Iris pigment epithelial cell (primary cell): ENCODE measurements at places on chromosomes 5 and 9.

- DNase-seq: no peak
Measured at GRCh38 chr5:147092044-147092443, 142.8 kb upstream of the STK32A start.

DNA sequence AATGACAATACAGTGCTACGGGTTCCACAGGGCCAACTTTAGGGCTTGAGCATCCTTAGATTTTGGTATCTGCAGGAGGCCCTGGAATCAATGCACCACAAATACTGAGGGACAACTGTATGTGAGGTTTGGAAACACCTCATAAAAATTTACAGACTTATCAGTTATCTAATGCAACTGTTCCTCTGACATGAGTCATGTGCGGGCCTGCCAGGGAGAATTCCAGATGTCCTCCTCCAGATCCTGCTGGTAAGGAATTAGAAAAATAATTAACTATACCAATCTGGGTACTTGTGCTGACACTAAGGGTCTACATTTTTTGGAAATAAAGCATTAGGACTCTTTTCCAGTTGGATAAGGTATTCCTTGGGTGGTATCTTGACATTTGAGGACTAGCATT, 333.3 kb downstream of the ARRDC3 start:
- DNase-seq: peak; percentile 70

- DNase-seq: no peak
Measured at GRCh38 chr5:149340920-149341319, 4.4 kb upstream of the GRPEL2 start.

GRCh38 chr9:38319496-38320173, 72.9 kb upstream of the ALDH1B1 start:
- DNase-seq: no peak

DNA sequence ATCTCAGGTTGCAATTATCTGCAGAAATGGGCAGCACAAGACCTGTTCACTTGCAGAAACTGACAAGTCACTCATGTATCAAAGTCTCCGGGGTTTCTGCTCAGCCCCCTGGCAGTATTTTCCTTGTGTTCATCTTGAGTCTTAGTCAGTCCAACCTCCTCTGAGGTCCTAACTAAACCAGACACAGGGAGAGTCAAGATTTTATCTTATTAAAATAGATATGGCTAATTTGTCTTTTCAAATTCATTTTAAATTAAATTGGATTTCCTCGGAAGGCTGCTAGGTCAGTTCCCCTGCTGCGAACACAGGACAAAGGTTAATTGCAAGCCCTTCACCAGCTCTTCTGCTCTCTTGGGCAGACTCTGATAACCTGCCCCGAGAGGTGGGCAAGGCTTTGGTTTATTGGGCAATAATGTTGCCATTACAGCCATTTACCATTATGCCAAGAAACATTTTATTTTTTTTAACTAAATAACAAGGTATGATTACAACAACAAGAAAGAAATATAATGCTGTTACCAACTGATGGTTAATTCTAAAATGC, 103.5 kb downstream of the MAPKAP1 start:
- no peak for DNase-seq

DNA sequence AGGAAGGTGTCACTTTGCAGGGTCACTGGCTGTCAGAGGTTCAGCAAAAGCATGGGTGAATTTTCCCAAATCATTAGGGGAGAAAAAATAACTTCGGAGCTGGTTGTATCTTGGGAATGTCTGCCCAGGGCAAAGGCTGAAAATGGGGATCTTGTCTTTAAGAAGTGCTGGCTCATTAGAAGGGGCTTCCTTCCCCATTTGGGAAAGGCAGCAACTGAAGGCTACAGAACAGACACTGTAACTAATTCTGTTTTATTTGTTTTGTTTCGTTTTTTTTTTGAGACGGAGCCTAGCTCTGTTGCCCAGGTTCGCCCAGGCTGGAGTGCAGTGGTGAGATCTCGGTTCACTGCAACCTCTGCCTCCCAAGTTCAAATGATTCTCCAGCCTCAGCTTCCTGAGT, 70.3 kb upstream of the PCA3 start:
- DNase-seq: no peak
